Left colon (tissue), 2 donors: ENCODE measurements at places on chromosomes 7 and 10. TPM values are rescaled to one million over a fixed set of nuclear protein-coding genes. Genes with fewer than 3 reads are reported as not detected.

- DNase-seq: no peak
These were observed 996.8 kb downstream of the KCNMA1 start for GRCh38 chr10:76640806-76641205.

DNA sequence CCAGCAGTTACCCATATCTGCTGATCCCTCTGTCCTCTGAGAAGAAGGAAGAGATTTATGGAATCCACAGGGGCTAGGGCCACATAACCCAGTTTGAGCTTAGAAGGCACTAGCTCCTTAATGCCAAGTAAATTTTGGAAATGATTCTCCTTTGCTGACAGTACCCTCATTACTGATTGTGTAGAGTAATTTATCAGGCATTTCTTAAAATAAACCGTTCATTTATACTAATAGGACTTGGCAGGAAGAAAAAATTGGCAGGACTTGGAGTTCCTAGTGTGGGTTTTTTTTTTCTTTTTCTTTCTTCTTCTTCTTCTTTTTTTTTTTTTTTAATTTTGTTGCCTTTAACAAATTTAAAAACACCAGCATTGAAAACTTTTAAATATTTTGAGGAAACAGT lies 645.7 kb downstream of the SUGCT start:
- no peak for DNase-seq

- DNase-seq: no peak
These were observed 32.4 kb downstream of the UNC5B start for GRCh38 chr10:71244431-71245419.

- no peak for DNase-seq
These were observed 154.4 kb downstream of the CCDC7 start for GRCh38 chr10:32600317-32600716.

DNA sequence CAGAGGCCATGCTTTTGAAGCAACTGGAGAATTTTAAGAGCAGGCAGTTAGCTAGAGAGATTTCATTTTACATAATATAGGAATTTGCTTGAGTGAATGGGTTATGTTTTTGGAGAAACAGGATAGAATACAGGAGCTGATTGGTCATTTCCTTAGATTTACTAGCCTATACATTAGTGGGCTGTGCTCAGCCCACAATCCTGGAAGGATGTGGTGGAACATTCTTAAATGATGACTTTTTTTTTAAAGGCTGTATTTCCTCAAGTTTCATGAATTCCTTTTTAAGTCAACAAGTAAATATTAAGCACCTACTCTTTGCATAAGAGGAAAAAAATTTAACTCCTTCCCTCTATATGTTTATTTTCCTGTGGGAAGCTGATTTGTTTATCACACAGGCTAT lies 314.4 kb upstream of the BMPER start:
- DNase-seq: no peak

DNA sequence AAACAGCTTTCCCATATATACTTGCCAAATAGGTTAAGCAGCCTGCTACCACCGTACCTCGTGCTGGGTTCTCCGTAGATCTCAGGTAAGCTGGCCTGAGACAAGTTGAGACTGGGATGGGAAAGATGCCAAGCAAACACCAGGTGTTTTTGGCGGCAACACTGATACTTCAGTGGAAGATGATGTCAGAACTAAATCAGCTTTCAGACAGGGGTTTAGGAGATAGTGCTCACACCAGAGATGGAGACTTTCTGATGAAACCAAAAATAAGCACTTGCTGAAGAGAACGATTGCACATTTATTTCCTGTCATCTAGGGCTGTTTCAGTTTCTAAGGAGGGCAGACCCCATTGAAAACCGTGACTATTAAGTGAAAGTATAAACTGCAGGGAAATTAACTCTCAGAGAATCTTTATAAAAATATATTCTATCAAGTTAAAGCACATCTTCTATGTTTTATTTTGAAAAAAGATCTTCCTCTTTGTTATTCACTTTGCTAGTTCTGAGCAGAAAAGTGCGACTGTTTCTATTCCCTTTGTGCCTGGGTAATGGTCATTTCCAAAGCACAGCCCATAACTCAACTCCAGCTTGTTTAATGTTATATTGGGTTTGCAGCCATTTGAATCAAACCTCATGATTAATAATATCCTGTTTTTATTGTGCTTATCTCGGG lies 149.9 kb downstream of the CPED1 start:
- DNase-seq: no peak

DNA sequence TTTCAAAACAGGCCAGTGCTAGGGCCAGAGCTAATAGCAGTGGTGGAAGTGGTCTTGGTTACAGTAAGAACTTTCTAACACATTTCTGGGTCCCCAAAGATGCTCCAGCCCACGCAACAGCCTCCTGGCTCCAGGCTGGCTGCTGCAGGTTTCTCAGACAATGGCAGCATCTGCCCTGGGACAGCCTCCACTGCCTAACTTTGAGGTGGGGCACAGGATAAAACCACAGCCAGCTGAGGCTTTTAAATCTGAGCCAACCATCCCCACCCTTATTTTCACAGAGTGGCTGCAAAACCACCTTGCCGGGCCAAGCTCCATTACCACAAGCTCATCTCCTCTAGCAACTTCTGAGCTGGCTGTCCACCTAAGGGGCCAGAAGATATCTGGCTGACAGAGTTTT lies 84.8 kb downstream of the FAM53B start:
- DNase-seq: no peak

DNA sequence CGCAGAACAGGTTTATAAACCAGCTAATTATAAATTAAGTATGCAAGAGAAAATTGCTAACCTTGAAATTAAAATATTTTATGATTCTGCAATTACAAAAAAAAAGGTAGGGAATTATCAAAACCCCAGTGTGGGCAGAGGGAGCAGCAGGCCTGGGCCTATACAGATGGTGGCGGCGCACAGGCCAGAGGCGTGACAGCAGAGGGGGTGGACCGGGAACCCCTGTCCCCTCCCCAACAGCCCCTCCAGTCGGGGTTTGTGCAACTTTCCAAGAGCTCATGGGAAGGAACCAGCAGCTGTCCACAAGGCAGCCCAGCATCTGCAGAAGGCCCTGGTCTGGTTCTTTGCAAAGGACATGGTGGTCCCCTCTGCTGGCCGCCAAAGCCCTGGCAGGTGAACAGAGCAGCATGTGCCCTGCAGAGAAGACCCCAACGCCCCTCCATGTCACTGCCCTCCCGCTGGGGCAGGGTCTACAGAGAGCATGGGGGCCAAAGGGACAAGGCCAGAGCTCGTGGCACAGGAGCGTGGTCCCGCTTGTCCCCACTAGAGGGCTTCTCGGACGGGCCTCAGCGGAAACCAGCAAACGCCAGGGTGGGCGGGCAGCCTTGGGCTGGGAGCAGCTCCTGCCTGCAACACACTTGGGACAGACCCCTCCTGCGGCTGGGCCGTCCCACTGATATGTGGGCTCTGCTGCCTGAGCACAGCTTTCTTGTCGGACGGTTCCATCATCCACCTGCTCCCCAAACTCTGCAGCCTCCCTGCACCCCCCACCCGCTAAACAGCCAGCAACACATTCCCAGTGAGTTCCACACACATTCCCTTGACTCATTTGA lies 75.1 kb downstream of the EBF3 start:
- peak; percentile 35 for DNase-seq

DNA sequence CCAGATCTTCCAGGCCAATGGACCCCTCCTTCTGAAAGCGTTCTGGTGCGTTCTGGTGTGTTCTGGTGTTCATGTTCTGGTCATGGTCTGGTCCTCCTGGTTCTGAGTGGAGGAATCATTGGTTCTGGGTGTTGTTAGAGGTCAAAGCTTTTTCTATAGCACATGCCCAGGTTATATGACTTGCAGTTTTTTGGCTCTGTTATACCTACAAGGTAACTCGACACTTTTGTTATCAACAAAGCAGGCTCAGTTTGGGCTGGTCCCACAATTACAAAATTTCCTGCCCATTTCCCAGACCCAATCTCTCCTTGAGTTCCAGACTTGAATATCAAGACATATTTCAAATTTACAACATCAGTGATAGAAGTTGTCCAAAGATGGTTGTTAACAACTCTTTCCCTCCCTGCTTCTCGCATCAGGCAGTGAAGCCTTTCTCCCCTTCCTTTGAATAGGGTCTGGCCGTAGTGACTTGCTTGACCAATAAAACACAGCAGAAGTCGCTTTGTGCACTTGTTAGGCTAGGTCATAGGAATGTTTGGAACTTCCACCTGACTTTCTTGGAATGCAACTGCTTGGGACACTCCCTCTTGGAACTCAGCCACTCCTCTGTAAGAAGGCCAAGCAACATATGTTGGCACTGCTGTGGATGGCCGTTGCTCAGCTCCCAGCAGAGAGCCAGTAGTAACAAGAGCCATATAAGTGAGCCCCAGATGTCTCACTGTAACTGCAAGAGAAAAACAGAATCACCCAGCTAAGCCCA lies 83.1 kb upstream of the STEAP1B start:
- peak; percentile 19 for DNase-seq

DNA sequence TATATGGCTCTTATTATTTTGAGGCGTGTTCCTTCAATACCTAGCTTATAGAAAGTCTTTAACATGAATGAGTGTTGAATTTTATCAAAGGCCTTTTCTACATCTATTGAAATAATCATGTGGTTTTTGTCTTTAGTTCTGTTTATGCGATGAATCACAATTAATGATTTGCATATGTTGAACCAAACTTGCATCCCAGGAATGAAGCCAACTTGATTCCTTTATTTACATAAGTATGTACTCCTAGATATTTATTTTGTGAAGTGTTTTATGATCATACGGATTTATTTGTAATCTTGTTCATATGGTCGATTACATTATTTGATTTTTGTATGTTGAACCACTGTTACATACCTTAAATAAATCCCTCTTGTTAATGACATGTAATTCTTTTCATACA lies 244.3 kb upstream of the KCND2 start:
- no peak for DNase-seq

- no peak for DNase-seq
These were observed 5.1 kb upstream of the ZNF503 start for GRCh38 chr10:75406462-75407223.

DNA sequence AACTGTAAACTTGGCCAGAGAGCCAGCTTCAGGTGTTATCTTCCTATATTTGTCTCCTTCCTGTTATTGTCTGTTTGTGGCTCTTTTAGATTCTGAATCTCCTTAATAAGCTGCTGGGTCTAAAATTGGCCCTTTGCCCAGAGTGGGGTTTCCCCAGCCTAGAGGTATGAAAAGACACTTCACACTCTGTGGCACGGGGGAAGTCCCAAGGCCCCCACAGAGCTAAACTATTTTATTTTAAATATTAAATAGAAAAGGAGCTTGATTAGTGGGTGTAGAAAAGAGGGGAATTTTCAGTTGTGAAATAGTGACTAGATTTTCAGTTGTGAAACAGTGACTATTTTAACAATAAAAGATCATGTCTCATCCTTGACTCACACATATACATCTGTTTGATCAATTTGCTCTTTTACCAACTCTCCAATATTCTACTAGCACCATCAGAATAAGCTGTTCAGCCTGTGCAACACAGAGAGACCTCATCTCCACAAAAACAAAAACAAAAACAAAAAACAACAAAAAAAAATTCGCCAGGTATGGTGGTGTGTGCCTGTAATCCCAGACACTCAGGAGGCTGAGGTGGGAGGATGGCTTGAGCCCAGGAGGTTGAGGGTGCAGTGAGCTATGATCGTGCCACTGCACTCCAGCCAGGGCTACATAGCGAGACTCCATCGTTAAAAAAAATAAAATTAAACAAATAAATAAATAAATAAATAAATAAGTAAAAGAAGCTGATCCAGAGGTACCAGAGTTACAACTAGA lies 24.9 kb upstream of the ADO start:
- no peak for DNase-seq

- DNase-seq: no peak
These were observed 190.3 kb downstream of the TCF7L2 start for GRCh38 chr10:113140143-113141011.

GRCh38 chr10:1180836-1181235 lies 124.7 kb downstream of the WDR37 start:
- DNase-seq: no peak

DNA sequence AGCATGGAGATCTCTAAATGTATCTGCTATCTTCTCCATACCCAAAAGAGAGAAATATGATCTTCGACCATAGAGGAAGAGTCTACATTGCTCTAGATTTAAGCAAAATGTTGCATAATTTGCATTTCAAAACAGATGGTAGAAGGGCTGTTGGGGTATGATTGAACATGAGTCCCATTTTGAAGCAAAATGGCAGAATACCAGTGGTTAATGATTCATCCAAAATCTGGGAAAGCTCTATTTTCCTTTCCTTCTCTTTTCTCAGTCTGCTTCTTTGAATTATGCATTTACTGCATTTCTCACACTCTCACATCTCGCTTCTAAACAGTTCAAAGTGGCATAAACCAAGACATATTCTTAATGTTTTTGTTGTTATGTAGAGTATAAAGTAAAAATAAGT lies 178.5 kb downstream of the MACC1 start:
- no peak for DNase-seq

DNA sequence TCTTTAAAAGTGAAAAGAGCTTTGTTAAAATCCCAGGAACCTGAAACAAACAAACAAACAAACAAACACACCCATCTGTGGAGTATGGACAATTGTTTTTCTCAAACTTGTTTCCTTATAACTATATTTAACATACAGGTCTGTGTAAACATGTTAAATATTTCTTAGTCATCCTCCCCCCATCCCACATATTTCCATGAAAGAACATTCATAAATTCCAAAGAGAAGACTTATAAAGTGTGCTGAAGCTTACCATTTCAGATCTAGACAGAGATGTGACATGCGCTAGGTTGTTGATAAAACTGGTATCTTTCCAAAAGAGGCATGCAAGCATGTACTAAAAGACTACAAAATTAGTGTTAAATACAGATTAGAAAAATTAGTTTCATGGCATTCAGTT lies 6.5 kb downstream of the FKBP14 start:
- no peak for DNase-seq

- no peak for DNase-seq
These were observed 29.1 kb downstream of the ERCC6 start for GRCh38 chr10:49509771-49510303.

- no peak for DNase-seq
These were observed 194.0 kb downstream of the CFTR start for GRCh38 chr7:117673839-117674238.

DNA sequence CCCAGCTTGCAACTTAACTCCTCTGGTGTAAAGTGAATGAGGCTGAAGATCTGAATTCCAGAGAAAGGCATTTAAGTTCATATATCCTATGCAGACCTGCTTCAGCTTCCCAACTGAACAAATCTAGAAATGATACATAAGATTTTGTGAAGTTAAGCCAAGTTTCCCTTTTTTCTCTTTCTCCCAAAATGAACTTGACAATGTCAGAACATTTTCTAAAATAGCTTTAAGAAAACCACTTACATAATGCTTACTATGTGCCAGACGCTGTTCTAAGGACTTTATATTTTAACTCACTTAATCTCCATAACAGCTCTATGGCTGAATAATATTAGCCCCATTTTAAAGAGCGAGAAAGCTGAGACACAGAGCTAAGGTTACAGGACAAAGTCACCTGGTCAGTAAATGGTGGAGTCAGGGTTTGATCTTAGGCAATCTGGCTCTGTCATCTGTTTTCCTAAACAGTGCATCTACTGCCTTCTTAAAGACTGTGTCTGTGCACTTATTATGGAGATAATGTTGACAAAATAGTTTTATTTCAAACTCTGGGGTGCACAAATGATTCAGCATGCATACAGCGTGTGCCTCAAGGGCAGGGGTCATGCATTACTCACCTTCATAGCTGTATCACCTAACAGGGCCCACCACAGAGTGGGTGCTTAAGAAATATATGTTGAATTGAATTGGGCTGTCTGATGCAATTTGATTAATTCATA lies 66.8 kb downstream of the RHOBTB1 start:
- no peak for DNase-seq

GRCh38 chr10:117360994-117361667 lies 14.1 kb downstream of the PDZD8 start:
- no peak for DNase-seq

The PDE1C gene
- total RNA-seq: 4.0 TPM

The THNSL1 gene
- 3.0 TPM for total RNA-seq

The FOXI2 gene
- not detected for total RNA-seq

The MKX gene
- 0.06 TPM for total RNA-seq

The C10orf67 gene
- not detected for total RNA-seq
